ENCODE measurements at places on chromosomes 5 and 9.
A peak's percentile ranks its signal among the peaks of the same experiment; 100 is the strongest.

- no peak for DNase-seq
These were observed 35.9 kb upstream of the GAS1 start for GRCh38 chr9:86983249-86983619.

DNA sequence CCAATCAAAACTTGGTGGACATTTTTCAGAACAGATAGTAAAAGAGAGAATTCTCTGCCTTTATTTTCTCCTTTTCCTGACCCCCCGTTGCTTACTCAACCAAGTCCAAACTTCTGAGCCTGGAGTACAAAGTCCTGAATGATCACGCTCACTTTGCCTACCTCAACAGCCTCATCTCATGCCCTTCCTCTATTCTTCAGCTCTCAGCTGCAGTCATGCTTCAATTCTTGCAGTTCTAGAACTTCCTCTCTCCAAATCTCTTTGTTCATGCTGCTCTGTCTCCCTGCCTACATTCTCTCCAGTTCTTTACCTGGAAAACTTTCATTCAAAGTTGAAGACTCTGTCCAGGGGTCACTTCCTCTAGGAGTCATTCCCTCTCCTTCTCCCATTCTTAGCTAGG, 398.5 kb upstream of the SLC24A2 start:
- no peak for DNase-seq

- no peak for DNase-seq
These were observed 38.3 kb upstream of the FBXW11 start for GRCh38 chr5:172044631-172045314.

DNA sequence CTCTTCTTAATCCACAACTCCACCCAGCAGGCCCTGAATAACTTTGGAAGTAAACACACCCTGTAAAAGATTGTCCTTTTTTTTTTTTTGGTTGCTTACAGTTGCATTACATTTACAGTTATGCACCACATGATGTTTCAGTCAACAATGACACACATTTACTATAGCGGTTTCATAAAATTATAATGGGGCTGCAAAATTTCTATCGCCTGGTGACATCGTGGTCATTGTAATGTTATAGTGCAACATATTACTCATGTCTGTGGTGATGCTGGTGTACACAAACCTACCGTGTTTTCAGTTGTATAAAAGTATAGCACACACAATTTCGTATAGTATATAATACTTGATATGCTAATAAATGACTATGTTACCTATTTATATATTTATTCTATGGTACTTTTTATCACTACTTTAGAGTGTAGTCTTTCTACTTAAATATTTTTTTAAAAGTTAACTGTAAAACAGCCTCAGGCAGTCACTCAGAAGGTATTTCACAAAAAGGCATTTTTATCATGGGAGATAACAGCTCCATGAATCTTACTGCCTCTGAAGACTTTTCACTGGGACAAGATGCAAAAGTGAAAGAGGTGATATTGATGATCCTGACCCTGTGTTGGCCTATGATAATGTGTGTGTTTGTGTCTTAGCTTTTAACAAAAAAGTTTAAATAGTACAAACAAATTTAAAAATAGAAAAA, 695.4 kb upstream of the CDH18 start:
- DNase-seq = no peak

DNA sequence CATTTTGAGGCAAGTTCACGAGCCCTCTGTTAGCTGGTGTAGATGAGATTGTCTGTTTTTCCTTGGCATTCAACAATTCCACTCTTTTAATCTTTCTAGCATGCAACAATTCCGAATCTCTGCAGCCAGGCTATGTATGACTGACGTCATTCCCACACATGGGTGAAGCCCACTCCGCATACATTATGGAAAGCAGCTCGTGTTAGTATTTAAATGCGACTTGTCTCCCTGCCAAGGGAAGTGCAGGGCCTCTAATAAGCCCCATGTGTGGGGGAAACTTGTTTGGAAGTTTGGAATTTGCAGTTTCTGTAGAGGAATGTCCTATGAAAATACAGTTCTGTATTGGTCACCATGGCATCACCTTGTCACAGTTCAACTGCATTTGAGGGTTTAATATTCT, 146.0 kb upstream of the FBXL7 start:
- peak; percentile 61 for DNase-seq

- DNase-seq = no peak
These were observed 66.1 kb upstream of the ANKRD55 start for GRCh38 chr5:56299212-56299611.

DNA sequence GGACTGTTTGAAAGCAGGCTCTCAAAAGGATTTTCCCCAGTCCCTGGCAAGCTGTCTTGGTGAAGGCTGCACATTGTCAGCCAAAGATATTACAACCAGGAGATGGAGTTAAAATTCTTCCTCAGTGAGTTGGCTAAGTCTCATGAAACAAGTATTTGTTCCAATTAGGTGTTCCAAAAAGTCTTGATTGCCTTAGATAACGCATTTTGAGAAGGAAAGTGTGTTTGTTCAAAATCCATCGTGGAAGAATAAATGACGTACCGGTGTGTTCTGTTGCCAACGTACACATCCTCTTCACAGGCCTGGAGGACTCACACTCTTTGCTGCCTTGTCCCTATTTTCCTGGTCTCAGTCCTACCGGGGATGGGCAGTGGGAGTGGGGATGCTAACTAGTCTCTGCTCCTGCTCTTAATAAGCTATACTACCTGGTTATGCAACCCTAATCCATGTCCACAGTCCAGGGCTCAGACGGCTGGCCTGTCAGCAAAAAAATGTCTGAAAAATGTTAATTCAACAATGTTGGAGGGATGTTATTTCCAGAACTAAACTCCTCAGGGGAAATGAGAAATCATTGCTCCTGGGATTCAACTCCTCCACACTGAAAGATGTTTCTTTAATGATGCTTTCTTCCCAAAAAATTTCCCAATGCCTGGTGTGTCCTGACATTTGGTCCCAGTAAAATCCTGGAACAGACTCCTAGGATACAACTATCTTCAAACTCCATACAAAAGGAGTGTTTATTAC, 175.3 kb upstream of the KLF9 start:
- DNase-seq = no peak

DNA sequence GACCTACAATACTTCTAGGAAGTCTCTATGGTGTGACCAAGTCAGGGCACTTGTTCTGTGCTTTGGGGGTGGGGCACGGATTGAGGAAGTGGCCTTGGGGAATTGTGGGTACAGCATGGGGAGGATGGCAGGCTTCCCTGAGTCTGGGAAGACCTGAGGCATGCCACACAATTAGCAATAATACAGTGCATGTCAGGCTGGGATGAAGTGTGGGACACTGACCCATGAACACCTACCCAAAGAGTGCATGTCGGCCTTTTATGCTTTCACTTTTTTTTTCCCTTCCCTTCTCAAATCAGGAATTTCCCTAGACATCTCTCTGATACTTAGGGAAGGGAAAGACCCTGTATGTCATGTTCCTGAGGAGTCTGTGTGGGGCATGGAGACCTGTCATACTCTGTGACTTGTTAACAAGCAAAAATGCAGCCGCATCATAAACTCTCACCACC, 146.4 kb downstream of the PALM2AKAP2 start:
- DNase-seq = no peak

DNA sequence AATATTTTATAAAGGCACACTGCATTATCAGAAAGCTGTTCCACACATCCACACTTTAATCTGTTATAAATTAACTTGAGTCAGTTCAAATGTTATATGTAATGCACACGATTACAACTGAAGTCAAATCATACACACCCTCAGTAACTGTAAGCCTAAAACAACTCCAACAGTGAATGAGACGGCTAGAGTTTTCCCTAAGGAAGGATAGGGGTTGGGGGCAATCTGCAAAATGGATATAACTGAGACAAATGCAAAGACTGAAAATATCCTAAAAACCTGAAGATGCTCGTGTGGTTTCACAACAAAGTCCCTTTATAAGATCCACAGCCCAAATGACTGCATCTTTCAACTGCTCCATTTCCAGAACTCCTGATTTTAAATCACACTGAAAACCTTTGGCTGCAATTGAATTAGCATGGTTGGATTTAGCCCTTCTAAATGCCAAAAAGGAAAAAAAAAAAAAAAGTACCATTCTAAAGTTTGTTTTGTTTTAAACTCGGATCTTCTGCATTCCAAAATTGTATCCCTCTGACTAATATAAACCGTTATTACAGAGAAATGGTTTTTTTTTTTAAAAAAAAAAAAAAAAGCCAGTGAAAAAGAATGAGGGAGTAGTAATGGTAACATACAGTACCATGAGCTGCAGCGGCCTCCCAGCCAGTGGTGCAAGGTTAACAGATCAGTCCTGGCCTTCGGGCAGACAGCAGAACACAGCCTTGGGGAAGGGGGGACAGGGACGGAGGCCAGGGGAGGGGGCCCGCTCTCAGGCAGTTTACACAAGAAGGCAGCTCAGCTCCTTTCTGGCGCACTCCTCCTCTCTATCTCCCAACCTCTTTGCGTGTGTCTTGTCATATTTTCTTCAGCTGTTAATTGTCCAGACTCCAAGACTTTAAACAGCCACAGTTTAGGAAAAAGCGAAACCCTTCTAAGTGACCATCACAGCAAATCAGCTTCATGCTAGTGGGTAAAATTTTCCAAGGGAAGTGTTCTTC, 166.1 kb downstream of the BNC2 start:
- DNase-seq = no peak

GRCh38 chr9:9523476-9524139, 1089.2 kb downstream of the PTPRD start:
- DNase-seq = no peak

- DNase-seq = no peak
These were observed 668.3 kb upstream of the CDH18 start for GRCh38 chr5:20656262-20656661.

- no peak for DNase-seq
These were observed 274.5 kb downstream of the NSG2 start for GRCh38 chr5:174320051-174320450.

- no peak for DNase-seq
These were observed 221.0 kb downstream of the TSSK1B start for GRCh38 chr5:113213551-113214425.

DNA sequence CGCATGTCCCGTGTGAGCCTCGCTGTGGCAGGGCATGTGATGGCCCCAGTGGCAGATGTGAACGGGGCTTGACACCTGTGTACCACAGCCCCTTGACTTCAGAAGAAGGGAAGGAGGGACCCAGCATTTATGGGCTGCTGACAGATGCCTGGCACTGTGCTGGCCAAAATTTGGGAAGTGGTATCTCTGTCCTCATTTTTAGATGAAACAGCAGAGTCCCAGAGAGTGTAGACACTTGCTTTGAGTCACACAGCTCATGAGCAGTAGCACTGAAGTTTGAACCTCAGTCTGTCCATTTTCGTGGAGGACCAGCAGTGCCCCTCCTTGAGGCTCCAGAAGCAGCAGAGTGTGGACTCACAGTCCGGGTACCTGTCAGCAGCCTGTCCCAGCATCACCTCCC, 16.5 kb downstream of the NEK6 start:
- DNase-seq = no peak

DNA sequence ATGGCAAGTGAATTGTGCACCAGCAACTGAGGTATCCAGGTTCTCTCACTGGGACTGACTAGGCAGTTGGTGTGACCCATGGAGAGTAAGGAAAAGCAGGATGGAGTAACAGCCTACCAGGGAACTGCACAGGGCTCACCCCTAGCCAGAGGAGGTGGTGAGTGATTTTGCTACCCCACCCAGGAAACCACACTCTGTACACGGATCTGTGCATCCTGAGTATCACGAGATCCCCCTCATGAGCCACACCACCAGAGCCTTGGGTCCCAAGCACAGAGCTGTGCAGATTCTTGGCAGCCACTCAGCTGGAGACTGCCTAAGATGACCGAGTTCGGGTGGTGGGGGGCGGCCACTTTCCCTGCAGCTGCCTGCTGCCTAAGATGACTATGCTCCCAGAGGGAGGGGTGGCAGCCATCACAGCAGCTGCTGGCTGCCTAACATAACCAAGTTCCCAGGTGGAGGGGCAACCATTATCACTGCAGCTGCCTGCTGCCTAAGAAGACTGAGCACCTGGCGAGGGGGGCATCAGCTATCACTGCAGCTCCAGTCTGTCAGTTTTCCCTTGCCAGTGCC, 48.4 kb upstream of the EFNA5 start:
- no peak for DNase-seq

GRCh38 chr9:93261281-93261680, 77.3 kb downstream of the WNK2 start:
- no peak for DNase-seq

DNA sequence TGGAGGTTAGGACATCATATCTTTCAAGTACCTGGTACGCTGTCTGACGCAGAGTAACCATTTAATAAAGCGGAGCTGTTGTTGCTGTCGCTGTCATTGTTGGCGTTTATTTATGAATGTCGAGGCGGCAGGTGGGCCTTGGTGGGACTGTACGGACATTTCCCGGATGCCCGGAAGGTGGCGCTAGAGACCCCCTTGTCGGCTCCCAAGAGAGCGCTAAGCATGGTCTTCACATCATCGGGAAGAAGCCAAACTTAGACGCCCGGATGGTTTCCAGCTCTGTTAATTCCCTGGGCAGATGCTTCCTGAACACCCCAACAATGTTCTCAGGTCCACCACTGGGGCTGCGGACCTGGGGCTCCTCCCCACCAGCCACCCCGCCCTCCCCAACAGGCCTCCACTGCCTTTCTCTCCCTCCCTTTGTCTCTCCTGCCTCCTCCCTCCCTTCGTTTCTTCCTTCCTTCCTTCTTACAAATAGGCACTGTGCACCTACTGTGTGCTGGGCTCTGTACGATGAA, 54.1 kb downstream of the DUSP1 start:
- peak; percentile 24 for DNase-seq

DNA sequence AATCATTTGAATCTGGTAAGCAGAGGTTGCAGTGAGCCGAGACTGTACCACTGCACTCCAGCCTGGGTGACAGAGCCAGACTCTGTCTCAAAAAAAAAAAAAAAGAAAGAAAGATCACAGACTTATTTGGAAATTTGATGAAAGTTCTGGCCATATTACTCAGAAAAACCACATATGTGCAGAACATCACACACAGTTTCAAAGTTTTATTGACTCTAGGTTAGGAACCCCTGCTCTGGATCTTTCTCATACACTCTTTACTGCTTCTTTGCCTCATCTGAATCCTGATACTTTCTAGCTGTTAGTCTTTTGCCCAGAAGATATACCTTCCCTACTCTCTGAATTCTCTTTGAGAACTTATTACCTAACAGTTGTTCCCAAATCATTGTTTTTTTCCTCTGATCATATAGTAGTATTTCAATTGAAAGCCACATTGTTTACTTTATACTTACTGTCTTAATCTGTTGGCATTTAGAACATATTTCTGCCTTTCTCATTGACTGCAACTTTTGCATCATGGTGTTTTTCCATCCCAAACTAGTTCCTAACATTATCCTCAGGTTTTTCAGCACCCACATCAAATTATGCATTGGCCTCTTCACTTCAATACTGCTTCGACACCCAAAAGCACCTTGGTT, 68.7 kb downstream of the LNPEP start:
- no peak for DNase-seq

DNA sequence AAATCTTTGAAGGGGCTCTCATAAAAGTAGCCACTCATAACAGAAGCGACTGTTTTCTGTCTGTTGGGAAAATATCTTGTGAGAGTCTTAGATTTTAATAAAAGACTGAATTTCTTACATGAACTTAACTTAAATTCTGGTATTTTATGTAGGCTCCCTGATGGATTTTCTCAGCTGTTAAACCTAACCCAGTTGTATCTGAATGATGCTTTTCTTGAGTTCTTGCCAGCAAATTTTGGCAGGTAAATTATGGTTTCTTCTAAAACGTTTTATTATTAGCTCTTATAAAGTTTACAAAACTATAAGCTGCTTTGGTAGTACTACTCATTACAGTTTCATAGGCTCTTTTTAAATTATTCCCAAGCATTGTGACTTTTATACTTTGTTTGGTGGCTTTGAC, 87.0 kb downstream of the ERBIN start:
- DNase-seq = no peak

GRCh38 chr9:93451849-93452709, 594 bp downstream of the FAM120A start:
- no peak for DNase-seq
